Smooth muscle cell of the brain vasculature (primary cell): ENCODE measurements at places on chromosomes 6 and 20.

GRCh38 chr20:56964901-56965300 lies 301.5 kb downstream of the BMP7 start:
- no peak for DNase-seq

DNA sequence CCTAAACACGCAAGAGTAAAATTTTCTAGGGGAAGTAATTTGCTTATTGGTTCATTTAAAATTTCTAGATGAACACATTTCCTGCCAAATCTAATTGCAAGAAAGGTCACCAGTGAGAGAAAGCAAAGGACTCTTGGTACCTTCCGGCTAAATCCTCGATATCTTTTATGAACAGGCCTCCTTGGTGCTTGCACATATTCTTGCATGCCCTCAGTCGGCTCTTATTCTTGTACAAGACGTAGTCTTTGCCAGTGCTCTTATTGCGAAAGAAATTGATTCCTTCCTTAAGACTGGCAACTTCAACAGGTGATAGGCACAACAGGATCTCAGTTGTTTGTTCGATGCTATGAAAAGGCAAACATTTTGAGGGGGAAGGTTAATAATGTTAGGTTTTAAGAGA lies 141.7 kb upstream of the CARMIL1 start:
- DNase-seq: no peak

- no peak for DNase-seq
These were observed 34.9 kb downstream of the OSTM1 start for GRCh38 chr6:108039681-108040080.

- no peak for DNase-seq
These were observed 54.2 kb downstream of the FAXC start for GRCh38 chr6:99295276-99295675.

- DNase-seq: no peak
These were observed 5.1 kb downstream of the HLA-E start for GRCh38 chr6:30494291-30494861.

- DNase-seq: no peak
These were observed 87.1 kb upstream of the GJE1 start for GRCh38 chr6:142045380-142046278.
